ENCODE measurements at places on chromosomes 6 and 20.

GRCh38 chr6:107817784-107818183 lies 6.3 kb downstream of the SCML4 start:
- DNase-seq: no peak

DNA sequence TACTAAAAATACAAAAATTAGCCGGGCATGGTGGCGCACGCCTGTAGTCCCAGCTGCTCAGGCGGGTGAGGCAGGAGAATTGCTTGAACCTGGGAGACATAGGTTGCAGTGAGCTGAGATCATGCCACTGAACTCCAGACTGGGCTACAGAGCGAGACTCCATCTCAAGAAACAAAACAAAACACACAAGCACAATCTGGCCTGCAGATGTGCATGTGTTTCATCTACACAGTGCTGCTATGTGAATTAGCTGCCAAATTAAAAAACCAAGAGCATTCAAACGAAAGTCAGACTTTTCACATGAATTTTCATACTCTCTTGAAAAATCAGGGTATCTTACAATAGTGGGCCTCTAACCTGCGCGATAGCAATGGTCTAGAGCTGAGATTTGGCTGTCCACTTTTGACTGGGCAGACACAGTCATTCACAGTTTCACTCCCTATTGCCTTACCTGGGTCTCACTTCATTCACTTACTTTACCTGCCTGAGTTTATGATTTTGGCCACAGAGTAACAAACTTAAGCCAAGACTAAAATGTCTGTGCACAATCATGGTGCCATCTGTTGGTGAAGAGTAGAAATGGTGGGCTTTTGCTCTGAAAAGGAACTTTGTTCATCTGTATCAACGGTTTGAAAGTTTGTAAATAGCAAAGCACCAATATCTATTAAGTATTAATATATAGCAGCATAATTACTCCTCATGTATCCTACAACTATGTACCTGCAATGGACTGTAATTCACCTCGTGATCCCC lies 138.5 kb upstream of the UST start:
- DNase-seq: no peak

DNA sequence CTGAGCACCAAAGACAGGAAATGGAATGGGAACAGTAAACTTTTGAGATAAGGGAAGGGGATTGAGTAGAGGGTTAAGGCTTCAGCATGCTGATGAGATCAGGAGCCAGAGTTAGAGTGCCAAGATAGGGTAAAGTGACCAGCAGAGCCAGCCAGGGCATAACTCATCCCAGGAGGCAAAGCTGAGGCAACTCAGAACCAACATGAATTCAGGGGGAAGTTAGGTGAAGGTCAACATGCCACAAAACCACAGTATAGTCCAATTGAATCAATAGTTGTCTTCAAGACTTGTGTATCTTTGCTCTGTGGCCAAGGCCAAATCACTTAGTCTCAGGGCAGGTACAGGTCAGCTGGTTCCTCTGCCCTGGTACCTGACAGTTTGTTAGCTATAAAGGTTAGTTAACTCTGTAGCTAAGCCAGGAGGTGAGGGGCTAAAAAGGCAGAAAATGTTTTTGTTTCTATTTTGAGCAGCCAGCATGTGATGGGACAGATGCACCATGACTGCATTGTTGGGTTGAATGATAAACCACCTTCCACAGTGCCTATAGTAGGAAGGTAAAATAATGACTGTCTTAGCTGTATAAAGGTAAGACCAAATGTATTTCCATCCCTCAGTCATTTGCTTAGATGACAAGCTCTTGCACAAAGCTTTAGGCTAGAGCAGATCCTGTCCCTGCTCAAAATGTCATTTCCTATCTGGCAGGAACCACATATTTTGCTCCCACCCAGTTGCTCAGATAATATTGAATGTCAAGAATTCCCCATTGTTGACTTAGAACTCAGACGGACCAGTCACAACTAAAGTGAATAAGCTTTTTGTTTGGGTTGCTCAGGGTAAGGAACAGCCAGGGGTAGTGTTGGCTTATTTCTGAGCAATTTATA lies 15.8 kb downstream of the RNF8 start:
- no peak for DNase-seq

GRCh38 chr6:166301611-166302529 lies 6.3 kb downstream of the PRR18 start:
- no peak for DNase-seq

- peak; percentile 65 for DNase-seq
Observed at GRCh38 chr20:50169329-50169823, 15.9 kb upstream of the PEDS1 start.

- no peak for DNase-seq
Observed at GRCh38 chr6:158026901-158027589, 45.4 kb downstream of the SYNJ2 start.

Measured in NCI-H510A treated with DMSO at 0.1 percent for 48 hours (cell line).